ENCODE measurements at places on chromosomes 5 and 9. TPM values are rescaled to one million over a fixed set of nuclear protein-coding genes. Genes with fewer than 3 reads are reported as not detected.

DNA sequence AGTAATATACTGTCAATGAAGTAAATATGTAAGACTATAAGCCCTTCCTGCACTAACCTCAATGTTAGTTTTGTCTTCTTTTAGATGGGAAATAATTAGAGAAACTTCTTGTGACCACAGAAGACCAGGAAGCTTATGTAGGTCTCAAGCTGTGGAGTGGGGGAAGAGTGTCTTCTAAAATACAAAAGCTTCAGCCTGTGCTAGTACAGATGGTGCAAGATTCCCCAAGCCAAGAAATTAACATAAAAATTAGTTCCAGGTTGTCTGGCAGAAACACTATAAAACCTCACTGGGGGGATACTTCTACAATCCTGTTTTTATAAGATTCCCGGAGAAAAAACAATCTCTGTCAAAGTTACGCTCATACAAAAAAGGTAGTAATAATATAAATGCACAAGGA is 103.6 kb downstream of the FNBP1 start:
- no peak for DNase-seq

GRCh38 chr9:115034801-115035200 is 83.2 kb downstream of the TNC start:
- peak; percentile 36 for DNase-seq

- no peak for DNase-seq
Observed at GRCh38 chr9:37956904-37957663, 53.2 kb upstream of the SLC25A51 start.

DNA sequence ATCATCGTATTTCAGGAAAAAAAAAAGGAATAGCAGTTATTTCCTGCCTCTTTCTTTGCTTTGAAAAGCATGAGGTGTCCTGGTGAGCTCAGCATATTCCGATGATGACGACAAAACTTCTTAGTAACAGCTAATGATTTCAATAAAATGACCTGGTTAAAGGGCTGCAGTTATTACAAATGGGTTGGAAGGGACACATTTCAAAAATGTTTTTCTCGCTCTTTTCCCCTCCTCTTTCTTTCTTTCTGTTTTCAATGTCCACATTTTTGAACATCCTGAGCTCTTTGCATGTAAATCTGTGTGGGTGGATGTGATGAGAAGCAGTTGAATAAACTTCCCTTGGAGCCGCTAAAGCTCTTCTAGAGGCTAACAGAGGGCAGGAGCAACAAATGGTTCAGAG is 186.8 kb upstream of the SLC27A6 start:
- no peak for DNase-seq

The GGTA1 gene
- total RNA-seq: not detected
